ENCODE measurements at places on chromosomes 3 and 15.

DNA sequence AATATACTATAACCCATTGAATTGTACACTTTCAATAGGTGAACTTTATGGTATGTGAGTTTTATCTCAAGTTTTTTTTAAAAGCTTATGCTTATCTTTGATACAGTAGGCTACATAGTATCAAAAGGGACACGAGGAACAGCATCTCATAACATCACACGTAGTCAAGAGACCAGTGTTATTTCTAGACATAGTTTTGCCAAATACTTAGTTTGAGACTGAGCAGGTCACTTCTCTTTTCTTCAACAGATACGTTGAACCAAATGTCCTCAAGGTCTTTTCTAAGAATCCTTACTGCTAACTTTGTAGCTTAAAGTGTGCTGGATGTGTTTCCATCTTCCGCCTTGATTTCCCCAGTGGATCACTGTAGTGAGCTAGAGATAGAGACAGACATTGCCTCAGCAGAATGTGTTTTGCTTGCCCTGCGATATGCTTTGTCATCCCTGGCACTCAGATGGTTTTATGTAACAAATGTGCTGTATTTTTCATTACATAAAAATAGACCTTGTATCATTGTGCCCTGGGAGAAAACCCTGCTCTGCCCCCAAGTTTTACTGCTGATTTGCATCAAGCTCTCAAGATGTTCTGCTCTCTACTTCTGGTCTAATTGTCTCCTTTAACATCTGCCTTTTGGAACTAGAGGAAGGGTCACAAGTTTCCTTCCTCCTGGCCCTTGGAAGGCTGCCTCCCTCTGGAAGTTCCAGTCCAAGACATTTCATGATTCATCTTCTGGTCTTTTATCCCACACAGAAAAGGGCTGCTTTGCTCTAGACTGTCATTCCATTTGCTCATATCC lies 426.4 kb upstream of the RGMA start:
- DNase-seq = no peak

DNA sequence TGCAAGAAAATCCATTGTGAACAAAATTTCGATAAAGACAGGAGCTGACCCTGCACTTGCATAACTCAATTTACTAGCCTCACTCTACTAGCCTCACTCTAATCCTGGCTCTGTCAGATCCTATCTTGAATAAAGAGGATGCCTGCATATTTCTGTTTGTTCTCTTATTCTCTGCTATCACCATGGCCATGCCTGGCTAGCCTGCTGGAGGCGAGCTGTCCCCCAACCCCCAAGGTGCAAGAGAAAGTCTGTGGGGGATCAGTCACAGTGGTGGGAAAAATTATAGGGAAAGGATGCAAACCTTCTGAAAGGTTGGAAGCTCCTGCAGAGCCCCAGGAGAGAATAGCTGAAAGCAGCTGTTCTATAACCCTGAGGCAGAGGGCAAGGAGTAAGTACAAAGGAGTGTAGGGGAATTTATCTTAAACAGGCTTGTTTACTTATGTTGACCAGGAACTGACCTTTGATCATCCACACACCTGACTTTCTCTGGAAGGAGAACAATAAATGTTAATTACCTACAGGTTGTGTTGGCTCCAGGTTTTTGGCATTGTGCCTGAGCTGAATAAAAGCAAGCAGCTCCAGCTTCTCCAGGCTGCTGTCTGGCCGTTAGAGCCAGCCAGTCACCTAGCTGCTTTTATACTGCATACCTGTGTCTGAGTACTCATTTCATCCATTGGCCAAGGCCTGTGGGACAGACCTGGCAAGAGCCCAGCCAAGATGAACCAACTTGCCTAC lies 137.7 kb upstream of the RASGRP1 start:
- DNase-seq = no peak

- no peak for DNase-seq
Measured at GRCh38 chr3:142944342-142944741, 19.1 kb downstream of the PAQR9 start.

- DNase-seq = no peak
Measured at GRCh38 chr15:33565094-33565493, 254.3 kb downstream of the RYR3 start.

- no peak for DNase-seq
Measured at GRCh38 chr3:138389841-138390581, 41.6 kb downstream of the MRAS start.

DNA sequence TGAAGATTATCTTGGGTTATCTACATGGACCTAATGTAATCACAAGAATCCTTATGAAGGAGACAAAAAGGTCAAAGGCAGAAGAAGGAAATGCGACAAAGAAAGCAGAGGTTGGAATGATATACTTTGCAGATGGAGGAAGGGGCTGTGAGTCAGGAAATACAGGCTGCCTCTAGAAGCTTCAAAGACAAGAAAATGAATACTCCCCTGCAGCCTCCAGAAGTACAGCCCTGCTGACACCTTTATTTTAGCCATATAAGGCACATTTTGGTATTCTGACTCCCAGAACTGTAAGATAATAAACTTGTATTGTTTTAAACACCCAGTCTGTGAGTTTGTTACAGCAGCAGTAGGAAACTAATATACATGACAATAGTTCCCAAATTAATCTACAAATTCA lies 58.6 kb downstream of the SIDT1 start:
- no peak for DNase-seq

DNA sequence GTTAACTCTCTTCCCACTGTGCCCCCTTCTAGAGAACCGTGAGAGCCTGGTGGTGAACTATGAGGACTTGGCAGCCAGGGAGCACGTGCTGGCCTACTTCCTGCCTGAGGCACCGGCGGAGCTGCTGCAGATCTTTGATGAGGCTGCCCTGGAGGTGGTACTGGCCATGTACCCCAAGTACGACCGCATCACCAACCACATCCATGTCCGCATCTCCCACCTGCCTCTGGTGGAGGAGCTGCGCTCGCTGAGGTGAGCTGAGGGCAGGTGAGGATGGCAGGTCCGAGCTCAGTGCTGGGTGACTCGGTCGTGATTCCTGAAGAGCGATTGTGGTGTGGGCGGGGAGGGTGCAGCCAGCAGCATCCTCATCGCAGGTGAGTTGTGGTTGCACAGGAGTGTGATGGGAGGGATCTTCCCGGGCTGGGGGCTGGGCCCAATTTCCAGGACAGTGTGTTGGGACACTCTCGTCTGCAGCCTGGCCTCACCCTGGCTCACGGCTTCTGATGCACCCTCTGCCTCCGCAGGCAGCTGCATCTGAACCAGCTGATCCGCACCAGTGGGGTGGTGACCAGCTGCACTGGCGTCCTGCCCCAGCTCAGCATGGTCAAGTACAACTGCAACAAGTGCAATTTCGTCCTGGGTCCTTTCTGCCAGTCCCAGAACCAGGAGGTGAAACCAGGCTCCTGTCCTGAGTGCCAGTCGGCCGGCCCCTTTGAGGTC lies 8.0 kb downstream of the MCM2 start:
- no peak for DNase-seq

All from stimulated activated CD8-positive, alpha-beta memory T cell treated with anti-CD3 and anti-CD28 coated beads, Interleukin-15, amount 100 ng/mL, for 1 hour (primary cell).